Heart right ventricle (tissue), 16 donors: ENCODE measurements at places on chromosomes 2 and 18. TPM values are rescaled to one million over a fixed set of nuclear protein-coding genes. Genes with fewer than 3 reads are reported as not detected.

DNA sequence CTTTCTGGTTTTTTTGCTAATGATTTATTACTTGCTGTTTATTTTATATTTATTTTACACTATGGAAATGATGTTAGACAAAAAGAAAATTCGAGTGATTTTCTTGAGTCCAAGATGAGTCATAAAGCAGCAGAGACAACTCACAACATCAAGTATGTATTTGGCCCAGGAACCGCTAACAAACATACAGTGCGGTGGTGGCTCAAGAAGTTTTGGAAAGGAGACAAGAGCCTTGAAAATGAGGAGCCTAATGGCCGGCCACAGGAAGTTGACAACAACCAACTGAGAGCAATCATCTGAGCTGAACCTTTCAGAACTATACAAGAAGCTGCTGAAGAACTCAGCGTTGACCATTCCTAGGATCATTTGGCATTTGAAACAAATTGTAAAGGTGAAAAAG is 594.1 kb downstream of the SATB2 start:
- H3K36me3 ChIP-seq, result no peaks in the 10 kb centered on the region
- no peak for DNase-seq
- H3K4me1 ChIP-seq, result no peaks in the 10 kb centered on the region
- no peaks in the 10 kb centered on the region for H3K27me3 ChIP-seq
- no peak overlapping the region for H3K4me3 ChIP-seq

GRCh38 chr2:145260081-145260480 is 740.2 kb upstream of the ZEB2 start:
- H3K27me3 ChIP-seq, result no peaks in the 10 kb centered on the region
- no peak for DNase-seq
- no peaks in the 10 kb centered on the region for H3K4me1 ChIP-seq
- H3K4me3 ChIP-seq, result no peak overlapping the region
- no peak overlapping the region for H3K27ac ChIP-seq

DNA sequence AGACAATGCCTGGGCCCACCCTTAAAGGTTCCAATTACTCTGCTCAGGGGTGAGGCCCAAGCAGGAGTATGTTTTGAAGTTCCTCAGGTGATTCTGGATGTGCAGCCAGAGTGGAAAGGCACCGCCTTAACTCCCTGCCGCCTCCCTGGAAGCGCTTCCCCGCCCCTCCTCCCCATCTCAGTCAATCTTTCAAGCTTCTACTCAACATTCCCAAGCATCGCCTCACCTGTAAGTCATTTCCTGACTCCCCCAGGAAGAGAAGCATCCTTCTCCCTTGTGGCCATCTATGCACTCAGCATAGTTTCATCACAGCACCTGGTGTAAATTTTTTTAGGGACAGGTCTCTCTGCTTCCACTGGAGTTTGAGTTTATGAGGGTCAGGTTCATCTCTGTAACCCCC is 67.5 kb downstream of the MYL12B start:
- no peak overlapping the region for H3K27ac ChIP-seq
- no peak overlapping the region for H3K4me3 ChIP-seq
- H3K36me3 ChIP-seq, result no peaks in the 10 kb centered on the region
- H3K4me1 ChIP-seq, result peaks cover under 1% of the 10 kb centered on the region

- H3K27ac ChIP-seq, result no peak within 1 kb of the TSS
- no peaks in the 10 kb centered on the region for H3K4me1 ChIP-seq
- H3K36me3 ChIP-seq, result no peaks in the 10 kb centered on the region
- no peaks in the 10 kb centered on the region for H3K27me3 ChIP-seq
Measured at GRCh38 chr18:31447530-31448191, at the start of gene DSG3. TSS of gene DSG3 (plus strand) at chr18:31447741. CDS start at chr18:31447878, 137 bp downstream.

Gene MTIF2
- 52.0 TPM for total RNA-seq

Gene KCNS3
- total RNA-seq, result 1.5 TPM

DNA sequence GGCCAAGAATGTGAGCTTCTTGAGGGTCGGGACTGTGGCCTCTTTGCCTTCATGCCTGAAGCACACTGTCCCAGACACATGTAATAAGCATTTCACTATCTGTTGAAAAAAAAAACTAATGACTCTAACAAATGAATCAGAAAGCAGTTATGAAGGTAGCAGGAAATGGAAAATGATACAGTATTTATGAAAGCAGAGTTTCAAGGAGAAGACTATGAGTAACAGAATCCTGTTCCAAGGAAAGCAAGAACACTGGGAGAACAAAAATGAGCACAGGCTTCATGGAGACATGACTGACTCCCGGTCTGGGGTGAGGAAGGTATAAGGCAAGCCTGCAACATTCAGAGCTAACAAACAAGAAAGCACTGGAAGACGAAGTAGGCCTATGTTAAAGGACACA is 190.8 kb downstream of the RNF152 start:
- DNase-seq, result no peak
- H3K4me3 ChIP-seq, result no peak overlapping the region
- H3K4me1 ChIP-seq, result no peaks in the 10 kb centered on the region
- H3K36me3 ChIP-seq, result no peaks in the 10 kb centered on the region
